ENCODE measurements at places on chromosomes 6 and 20.

GRCh38 chr20:37562695-37563480, 35.2 kb upstream of the BLCAP start:
- DNase-seq, result no peak

- no peak for DNase-seq
Observed at GRCh38 chr6:69887714-69888345, 21.5 kb downstream of the COL19A1 start.

GRCh38 chr20:6786548-6786947, 19.1 kb downstream of the BMP2 start:
- DNase-seq, result no peak

GRCh38 chr6:101286146-101286545, 107.4 kb upstream of the GRIK2 start:
- no peak for DNase-seq

- peak; percentile 80 for DNase-seq
Observed at GRCh38 chr6:141483598-141484061, 649.1 kb upstream of the GJE1 start.

DNA sequence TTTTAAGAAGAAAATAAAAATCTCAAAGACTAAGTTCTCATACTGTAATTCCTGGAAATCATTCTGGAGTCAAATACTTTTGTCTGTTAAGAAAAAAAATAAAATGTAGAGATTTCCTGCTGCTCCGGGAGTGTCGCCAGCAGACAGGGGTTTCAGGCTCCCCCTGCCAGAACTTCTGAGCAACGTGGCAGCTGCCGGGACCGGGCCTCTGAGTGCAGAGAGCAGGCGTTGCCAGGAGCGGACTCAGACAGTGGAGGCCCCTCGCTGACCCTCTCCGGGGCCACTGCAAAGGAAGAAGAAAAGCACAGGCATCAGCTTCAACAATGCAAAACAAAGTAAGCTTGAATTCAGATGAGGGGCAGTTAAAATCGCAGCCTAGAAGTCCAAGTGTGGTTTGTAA, 95.5 kb downstream of the THBS2 start:
- DNase-seq, result peak; percentile 6

- no peak for DNase-seq
Observed at GRCh38 chr6:33607784-33608161, 13.3 kb upstream of the ITPR3 start.

GRCh38 chr6:160265869-160266476, 7.4 kb upstream of the SLC22A2 start:
- no peak for DNase-seq

DNA sequence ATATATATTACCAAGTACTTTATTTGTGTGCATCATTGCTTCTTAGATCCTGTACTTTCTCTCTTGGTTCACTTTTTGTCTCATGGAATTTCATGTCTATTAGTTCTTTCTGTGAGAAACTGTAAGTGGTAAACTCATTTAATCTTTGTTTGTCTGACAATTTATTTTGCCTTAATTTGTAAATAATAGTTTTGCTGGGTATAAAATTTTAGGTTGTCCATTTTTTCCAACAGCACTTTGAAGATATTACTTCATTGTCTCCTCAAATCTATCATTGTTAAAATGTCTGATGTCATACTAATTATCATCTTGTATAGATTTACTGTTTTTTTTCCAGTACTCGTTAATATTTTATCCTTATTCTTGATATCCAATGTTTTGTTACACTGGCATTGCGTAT, 205.2 kb upstream of the CDYL start:
- DNase-seq, result no peak

DNA sequence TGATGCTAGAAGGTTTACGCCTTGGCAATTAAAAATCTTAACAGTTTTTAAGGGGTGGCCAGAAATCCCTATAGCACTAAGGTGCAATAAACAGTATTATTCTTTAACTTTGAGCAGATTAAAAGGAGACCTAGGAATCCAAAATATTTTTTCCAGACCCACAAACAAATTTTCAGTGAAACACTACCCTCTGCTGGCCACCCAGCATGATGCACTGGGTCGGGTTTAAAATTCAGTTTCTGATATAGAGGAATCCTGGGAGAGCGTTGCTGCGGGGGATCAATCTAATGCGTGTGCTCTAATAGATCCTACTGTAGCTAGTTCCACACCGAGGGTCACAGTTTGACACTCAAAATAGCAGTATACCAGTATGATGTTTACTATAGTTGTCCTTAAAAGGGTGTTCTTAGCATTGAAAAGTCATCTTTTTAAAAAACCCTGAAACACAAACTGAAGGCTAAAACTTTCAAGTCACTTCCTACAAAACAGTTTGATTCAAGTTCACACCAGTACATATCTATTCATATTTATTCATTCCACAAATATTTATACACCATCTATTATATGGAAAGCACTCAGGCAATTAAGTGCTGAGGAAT, 10.2 kb downstream of the UBE3D start:
- DNase-seq, result peak; percentile 45

- DNase-seq, result no peak
Observed at GRCh38 chr6:25954756-25955155, 7.8 kb upstream of the TRIM38 start.

DNA sequence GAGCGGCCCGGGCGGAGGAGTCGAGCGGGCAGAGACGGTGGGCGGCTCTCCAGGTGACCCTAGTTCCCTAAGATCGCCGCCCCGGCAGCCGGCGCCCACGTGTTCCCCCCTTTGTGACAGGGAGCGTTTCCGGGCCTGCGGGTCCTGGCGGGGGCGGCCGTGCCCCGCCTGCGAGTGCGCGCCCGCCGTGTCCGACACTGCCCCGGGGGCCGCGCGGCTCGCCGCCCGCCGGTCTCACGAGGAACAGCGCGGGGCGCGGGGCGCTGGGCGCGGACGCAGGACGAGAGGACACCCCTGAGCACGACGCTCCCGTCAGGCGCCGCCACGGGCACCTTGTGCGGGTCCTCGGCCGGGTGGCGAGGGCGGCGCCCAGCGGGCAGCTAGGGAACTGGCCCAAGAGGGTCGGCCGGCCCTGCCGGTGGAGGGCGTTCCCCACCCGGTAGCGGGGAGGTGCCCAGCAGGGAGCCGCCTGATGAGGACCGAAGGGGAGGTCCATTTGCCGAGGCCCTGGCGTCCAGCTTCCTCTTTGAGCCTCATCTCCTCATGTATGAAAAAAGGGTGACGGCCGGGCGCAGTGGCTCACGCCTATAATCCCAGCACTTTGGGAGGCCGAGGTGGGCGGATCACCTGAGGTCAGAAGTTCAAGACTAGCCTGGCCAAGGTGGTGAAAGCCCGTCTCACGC, at the start of gene VARS1:
Gene VARS1, minus strand, starts transcription at position 137 of the 683 bp plus-strand sequence. CDS start 535 bp downstream, outside the sequence.
- DNase-seq, result peak; percentile 87

- DNase-seq, result peak; percentile 35
Observed at GRCh38 chr6:152130441-152130840, 323.0 kb downstream of the ESR1 start.

- no peak for DNase-seq
Observed at GRCh38 chr20:32296819-32297420, 19.5 kb downstream of the KIF3B start.

DNA sequence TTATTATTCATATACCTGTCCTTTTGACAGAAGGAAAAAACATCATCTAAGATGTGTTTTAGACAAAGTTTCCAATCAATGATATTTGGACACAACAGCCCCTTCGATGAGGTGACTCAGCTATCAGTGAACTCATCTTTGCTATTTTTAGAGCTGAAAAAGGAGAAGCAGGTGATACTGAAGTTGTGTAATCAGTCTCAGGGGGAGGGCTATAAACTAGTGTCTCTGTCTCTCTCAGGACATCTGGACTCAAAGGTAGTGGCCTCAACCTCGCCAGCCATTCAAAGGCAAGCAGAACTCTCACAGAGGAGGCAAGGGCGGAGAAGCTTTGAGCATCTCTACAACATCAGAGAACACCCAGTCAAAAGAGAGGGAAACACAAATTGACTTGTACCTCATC, 135.4 kb downstream of the BFSP1 start:
- no peak for DNase-seq

GRCh38 chr6:106143665-106144064, 57.5 kb downstream of the PRDM1 start:
- DNase-seq, result no peak

- DNase-seq, result no peak
Observed at GRCh38 chr20:39453890-39454289, 491.7 kb downstream of the DHX35 start.

GRCh38 chr6:105024803-105025202, 67.9 kb downstream of the LIN28B start:
- DNase-seq, result no peak

DNA sequence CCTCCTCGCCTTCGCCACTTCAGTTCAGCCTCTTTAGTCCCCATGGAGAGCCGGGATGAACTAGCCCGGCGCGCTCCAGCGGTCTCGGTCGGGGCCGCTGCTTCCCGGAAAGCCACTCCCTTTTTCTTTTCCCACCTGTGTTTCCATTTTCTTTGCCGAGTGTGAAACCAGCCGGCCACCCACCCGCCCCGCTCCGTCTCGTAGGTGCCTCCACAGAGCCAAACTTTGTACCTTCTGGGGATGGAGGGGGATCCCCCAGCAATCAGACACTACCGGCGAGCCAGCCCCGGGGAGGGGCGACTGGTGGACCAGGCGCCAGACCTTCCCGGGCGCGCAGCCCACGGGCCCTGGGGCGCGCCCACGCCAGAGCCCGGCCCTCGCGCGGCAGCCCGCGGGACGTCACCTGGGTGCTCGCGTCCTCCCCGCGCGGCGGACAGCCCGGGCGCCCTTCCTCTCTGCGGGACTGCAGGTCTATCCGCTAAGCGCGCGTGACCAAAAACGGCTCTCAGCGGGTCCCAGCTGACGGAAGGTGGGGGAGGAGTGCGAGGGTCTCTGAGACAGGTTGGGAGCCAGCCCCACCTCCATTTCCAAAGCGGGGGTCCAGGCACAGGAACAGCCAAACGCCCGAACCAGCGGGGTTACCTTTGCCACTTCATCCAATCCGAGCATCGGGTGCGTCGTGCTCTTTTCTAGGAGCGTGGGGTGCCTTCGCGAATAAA, at the start of gene MCHR2:
Gene MCHR2, minus strand, starts transcription at position 691 of the 719 bp plus-strand sequence. CDS start 38,076 bp downstream, outside the sequence.
- DNase-seq, result no peak

DNA sequence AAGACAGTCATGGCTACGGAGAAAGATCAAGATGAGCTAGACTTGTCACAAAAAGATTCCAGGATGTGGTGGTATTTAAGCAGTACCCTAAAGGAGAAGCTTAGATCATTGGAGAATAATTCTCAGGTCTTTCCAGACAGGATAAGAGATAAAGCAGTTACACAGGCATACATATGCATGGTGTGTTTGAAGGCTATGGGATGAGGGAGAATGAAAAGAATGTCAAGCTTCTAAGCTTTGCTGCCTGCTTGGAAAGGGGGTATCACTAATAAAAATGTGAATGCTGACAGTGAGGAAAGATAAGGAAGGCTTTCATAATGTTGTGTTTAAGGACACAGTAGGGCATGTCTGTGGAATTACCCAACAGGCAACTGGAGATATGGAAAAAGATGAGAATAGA, 28.1 kb downstream of the RWDD2A start:
- DNase-seq, result no peak

DNA sequence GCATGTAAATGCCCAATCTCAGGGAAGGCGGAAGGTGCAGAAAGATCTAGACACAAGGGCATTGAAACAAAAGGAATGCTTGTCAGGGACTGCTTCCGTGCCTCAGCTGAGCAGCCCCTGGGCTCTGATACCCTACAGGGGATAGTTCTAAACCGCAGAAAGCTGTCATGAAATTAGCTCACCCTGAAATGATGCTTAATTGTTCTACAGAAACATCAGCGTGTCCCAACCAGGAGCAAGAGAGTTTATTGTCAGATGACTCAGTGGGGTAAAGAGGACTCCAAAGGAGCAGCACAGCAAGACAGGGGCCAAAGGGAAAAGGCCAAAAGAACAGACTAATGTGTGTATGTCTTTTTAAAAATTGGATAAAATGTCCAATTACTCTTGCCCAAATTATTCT, 258.4 kb upstream of the JARID2 start:
- DNase-seq, result no peak

DNA sequence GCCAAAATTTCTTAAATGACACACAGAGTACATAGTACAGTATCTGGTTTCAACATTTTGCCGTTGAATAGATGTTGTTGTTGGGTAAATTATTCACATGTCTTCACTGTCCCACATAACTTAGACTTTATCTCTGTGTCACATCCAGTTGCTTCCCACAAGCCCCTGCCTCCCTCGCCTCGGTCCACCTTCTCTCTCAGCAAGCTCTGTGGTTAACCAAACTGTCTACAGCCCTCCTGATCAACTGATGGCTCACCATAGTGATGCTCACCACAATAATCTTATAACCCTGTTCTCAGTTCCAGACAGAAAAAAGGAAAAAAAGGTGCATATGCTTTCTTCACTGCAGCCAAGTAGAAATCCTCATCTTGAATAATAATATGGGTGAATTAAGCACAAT, 23.0 kb downstream of the IL17F start:
- DNase-seq, result no peak

- DNase-seq, result no peak
Observed at GRCh38 chr6:132933090-132933489, 118.7 kb downstream of the RPS12 start.

DNA sequence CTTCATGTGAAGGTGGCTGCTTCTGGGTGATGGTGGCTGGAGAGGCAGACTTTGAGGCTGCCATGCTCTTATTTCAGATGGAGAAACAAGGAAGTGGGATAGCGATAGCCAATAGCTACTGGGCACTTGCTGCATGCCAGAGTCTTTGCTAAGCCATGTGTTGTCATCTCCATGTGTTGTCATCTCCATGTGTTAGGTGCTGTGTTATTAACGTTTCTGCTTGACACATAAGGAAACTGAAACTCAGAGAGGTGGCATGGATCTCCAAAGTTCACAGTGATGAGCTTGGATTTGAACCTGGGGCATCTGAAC, 16.9 kb downstream of the KIAA1755 start:
- no peak for DNase-seq

DNA sequence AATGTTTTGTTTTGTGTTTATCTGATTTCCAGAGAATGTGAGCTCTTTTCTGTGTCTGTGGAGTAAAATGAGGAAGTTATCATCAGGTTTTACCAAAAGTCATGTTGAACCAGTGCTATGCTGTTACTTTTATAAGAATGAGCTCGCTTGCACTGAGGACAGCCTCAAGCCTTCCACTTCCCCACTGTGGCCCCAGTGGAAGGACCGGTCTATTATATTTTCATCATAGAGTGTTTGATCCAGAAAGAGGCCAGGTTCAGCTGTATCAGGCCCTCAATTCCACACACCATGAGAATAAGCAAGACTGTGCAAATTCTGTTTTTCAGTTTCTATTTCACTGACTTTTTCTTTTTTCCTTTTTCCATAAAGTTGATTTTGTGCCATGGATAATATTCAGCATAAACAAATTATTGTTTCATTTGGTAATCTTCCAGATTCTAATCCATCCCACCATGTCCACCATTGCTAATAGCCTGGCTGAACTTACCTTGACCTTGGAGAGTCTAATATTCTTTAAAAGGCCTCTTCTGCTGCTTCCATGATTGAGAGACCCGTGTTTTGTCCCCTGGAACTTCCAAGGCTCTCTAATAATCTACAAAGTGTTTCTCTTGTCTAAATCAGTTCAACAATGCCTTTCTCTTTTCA, 286.2 kb downstream of the THBS2 start:
- no peak for DNase-seq

DNA sequence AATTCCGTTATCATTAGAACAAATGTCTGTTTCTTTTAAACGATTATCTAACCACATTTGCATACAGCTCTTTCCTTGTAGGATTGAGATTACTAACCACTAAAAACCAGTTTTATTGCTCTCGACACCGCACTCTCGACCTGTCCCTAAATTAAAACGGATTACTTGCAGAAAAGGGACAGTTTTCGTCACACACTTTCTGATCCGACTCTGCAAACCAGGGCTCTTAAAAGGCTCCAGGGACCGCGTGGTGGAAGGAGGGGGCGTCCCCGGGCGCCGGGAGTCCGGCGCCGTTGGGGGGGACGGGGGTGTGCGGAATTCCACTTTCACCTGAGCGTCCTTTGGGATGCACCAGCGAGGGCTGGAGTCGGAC, 731 bp downstream of the MAK start:
- no peak for DNase-seq
